T-helper 2 cell (primary cell): ENCODE measurements at places on chromosomes 2 and 18.

- DNase-seq, result no peak
These were observed 68.0 kb upstream of the RMP24 start for GRCh38 chr18:35904389-35905037.

GRCh38 chr2:234135750-234136221, 85.3 kb downstream of the SPP2 start:
- peak; percentile 83 for DNase-seq

DNA sequence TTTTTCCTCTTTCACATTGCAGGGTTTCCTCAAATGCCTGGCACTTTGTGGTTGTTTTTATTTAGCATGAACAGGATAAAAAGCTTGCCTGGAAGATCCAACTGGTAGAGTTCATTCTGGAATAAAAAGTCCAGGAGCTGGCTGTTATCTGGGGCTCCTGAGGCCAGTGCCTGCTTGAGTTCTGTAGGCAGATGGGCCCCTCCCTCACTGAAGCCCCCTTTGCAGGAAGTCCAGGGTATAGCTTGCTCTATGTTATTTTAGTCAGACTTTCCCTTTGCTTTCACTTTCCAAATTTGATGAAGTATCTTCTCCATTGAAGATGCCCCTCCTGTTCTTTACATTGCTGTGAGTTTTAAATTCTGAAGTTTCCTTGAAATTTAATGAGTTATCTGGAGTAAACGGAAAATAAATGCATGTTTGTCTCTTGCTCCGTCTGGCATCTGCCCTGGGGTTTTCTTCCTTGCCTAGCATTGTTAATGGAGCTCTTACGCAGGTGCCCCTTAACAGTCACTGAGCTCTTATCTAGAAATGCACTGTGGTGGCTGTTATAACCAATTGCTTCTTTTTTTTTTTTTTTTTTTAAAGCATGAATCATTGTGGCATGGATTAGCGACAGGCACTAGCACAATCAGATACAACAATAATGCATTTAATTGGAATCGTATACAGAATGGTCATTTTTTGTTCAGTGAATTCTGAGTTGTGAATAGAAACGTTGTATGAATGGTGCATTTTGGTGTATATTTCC, 27.0 kb upstream of the LPIN1 start:
- DNase-seq, result no peak

GRCh38 chr2:25062511-25062917, 20.6 kb downstream of the EFR3B start:
- no peak for DNase-seq

- DNase-seq, result no peak
These were observed 59.6 kb downstream of the FN1 start for GRCh38 chr2:215376103-215376780.

DNA sequence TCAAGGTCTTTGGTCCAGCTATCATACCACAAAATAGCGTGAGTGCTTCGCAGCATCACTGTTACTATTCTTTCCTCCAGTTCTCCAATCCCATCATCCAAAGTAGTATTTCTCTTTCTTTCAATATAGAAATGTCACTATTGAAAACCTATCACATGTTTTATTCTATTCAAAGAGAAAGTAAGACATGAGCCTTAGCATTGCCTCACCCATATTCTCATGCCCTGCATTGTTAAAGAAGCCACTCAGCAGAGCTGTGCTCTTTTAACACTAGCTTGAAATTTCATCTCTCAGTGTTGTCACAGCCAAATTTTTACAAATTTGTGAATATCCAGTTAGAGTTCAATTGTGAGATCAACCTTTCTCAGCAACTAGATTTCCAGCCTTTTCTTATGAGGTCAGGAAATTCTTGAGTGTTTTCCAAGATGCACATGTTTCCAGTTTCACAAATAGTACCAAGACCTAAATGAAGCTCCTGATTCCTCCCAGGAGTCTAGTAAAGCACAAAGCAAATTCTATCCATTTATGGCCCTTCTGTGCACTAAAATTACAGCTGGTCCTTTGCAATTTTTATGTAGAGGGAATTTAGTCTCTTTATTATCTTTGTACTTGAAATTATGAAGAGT, 343.7 kb downstream of the SPAG16 start:
- no peak for DNase-seq

DNA sequence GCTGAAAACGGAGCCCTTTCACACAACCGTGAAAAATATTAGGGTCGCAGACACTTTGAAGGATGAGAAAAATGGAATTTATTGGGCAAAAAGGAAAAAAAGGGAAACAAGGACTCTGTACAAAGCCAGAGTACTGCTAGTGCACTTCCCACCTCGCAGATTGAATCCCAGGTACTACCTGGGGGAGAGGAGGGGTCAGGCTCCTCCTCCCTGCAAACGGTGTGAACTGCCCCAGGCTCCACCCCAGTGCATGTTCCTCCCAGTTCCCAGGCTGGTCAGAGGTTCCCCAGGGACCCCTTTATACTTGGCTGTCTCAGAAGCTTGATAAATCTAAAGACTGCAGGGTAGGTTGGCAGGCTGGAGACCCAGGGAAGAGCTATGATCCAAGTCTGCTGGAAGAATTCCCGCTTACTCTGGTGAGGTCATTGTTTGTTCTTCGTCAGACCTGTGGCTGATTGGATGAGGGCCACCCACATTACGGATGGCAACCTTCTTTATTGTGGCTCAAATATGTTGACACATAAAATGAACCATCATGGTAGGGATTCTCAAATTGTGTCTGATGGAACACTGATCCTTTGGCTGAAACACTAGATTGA, 290.4 kb upstream of the POU3F3 start:
- DNase-seq, result no peak

DNA sequence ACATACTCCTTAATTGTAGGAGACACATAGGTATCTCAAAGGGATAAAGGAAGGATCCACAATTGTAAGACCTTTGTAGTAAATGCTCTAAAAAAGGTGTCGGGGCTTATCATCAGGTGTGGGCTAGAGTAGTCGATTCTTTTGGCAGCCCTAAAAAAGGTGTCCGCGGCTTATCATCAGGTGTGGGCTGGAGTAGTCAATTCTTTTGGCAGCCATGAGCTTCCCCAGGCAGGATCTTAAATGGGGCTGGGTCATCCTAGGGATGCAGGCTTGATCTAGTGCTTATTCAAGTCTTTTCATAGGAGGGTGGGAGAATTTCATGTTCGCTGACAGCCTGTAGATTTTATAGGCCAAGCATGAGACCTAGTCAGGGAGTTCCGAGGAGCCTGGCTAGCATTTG, 406.4 kb upstream of the VWC2L start:
- DNase-seq, result no peak

GRCh38 chr2:149527998-149528755, 59.4 kb downstream of the MMADHC start:
- no peak for DNase-seq

DNA sequence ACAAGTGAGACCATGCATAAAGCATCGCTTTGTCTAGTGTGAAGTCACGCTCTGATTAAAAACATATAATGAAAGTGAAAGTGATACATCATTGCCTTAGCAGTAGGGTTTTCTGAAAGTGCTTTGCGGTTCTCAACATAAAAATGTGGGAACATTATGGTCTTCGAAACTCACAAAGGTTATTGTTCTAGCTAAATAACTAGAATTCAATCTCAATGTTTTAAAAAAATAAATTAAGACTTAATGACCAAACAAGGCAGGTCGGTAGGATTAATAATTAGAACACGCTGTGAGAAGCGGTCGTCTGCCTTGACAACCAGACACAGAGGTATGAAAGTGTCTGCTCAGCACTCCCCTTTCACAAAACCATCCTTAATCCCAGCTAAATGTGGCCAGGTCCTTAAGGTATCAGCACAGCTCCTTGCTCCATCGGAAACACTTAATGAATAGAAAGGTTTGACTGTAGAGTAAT, 42.2 kb downstream of the KLHL14 start:
- no peak for DNase-seq

- no peak for DNase-seq
These were observed 138.7 kb upstream of the CTDP1 start for GRCh38 chr18:79540904-79541282.

DNA sequence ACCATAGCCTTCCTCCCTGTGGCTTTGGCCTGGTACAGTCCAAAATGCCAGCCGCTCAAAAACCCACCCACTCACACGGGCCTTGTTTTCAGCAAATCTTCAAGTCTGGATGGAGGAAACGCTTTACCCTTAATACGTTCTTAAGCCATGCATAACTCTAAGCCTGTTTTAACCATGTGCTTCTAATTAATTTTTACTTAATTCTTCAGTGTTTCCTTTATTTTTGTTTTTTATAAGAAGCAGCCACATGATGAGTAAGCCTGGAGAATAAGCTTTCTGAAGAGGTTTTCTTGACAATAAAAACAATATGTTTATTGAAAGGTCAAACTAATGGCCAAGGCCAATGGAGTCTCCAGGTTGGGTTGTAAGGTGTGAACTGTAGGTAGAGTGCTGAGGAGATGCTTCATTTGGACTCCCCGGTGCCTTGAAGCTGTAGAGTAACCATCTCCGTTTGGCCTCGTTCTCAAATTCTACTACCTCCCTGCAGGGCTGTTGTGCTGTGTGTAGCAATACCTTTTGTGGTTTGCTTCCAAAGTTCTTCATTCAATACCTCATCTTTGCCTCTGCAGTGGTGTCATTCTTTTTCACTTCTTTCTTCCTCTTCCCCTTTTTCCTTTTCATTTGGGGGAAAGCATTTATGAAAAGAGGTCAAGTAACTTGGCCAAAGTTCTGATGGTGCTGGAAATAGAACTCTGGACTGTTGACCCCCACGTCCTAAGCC, 113.7 kb downstream of the PRKCE start:
- no peak for DNase-seq

GRCh38 chr18:13279181-13280069, 60.9 kb downstream of the LDLRAD4 start:
- no peak for DNase-seq

DNA sequence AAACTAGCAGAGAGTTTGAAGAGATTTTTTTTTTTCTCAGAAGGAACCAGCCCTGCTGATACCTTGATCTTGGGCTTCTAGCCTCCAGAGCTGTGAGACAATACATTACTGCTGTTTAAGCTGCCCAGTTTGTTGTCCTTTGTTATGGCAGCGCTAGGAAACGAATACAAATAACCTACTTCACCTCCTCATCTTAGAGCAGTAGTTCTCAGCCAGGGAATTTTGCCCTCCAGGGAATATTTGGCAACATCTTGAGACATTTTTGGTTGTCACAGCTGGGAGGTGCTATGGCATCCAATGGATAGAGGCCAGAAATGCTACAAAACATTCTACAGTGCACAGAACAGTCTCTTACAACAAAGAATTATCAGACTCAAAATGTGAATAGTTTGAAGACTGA, 43.9 kb upstream of the BCL11A start:
- no peak for DNase-seq

DNA sequence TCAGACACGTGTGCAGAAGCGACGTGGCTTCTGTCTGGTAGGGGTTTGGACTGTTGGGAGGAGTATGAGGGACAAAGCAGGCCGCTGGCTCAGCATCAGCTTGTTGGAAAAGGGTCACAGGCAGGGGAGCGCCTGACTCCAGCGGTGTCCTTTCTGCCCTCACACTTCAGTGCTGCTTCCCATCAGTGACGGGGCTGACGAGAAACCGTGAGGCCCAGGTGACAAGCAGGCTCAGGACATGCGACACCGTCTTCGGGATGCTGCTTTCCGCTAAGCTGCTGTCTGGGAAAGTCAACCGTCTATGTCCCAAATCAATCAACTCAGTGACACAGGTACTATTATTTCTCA, 90.5 kb downstream of the USP40 start:
- DNase-seq, result no peak

GRCh38 chr2:231611273-231612108, 18.8 kb downstream of the TEX44 start:
- DNase-seq, result no peak

DNA sequence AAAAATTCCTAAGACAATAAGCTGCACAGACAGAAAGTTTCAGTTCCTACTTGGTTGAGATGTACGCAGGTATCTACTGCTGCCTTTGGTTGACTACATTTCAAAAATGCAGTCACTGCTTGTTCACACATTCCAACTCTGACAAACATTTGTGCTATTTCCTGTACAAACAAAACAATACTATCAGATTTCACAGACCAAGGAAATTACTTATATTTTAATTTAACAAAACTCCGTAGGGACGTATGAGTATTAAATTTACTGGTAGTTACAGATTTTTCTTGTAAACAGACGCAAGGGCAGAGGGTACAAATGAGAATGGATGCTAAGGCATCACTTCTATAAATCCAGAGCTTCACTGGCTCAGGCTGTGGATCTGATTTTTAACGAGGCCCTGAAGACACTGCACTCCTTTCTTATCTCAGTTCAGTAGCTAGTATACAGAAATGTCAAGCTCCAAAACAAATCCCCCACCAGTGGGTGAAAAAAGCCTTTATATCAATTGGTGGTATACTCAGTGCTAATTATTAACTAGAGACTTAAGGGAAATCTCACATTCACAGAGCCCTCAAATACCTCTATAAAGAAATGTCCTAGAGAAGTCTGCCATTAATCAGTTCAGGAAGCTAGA, 31.7 kb upstream of the TTC32 start:
- no peak for DNase-seq

DNA sequence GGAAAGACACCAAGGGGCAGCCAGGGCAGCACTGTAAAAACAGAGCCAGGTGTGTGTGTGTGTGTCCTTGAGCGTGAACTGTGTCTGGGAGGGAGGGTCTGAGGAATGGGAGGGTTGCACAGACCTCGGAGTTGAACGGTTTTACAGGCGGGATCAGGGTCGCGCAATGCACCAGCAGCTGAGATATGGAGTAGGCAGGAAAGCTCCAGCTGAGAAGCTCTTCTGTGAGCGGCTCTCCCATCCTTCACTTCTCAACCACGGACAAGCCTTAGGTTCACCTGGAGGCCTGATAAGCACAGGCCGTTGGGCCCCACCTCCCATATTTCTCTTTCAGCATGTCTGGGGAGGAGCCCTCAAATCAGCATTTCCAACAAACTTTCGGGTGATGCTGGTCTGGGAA, 12.1 kb downstream of the SERTAD2 start:
- DNase-seq, result no peak

GRCh38 chr2:108637304-108637669, 82.0 kb upstream of the RANBP2 start:
- no peak for DNase-seq

DNA sequence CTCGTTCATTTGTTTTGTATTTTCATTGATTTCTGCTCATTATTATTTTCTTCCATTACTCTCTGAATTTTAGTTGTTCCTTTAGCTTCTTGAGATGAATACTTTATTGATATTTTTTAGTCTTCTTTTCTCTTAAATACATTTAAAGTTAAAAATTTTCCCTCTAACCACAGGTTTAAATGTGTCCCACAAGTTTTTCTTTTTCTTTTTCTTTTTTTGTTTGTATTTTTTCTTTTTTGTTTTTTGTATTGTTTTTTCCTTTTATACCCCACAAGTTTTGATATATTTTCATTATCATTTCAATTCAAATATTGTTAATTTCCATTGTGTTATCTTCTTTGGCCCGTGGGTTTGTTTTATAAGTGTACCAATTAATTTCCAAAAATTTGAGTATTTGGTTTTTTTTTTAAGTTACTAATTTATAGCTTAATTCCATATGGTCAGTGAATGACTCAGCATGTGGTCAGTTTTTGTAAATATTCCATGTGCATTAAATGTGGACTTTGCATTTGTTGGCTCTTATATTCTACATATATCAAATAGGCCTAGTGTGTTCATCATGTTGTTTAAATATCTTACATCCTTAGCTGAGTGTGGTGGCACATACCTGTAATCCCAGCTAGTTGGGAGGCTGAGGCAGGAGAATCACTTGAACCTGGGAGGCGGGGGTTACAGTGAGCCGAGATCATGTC, 16.2 kb downstream of the CENPO start:
- no peak for DNase-seq

GRCh38 chr2:148674063-148675020, 29.8 kb downstream of the EPC2 start:
- DNase-seq, result no peak
